ENCODE measurements at places on chromosomes 7 and 10.
A peak's percentile ranks its signal among the peaks of the same experiment; 100 is the strongest.

- peak; percentile 45 for DNase-seq
Observed at GRCh38 chr10:96292971-96293920, 11.0 kb upstream of the DNTT start.

DNA sequence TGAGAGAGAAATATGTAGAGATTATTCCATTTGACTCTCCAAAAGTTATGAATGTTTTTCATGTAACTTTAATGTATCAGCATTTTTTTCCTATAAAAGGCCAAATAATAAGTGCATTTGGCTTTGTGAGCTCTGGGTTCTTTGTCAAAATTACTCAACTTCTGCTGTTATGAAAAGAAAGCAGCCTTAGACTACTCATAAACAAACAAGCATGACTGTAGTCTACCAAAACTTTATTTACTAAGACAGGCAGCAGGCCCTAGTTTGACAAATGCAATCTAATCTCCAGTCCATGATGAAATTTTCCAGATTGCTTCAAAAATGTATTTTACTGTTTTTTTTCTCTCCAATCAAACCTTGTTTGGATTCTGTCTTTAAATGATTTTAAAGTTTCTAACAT lies 46.3 kb downstream of the MRPL32 start:
- DNase-seq = no peak

DNA sequence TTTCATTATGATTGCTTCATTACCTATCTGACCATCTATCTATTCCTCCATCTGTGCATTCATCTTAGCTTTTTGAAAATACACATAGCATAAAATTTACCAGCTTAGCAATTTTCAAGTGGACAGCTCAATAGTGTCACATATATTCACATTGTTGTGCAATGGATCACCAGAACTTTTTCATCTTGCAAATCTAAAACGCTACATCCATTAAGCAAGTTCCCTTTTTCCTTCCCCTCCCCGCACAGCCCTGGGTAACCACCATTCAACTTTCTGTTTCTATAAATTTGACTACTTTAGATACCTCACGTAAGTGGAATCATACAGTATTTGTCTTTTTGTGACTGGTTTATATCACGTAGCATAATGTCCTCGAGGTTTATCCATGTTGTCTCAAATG lies 78.0 kb upstream of the ADRB1 start:
- DNase-seq = no peak

GRCh38 chr7:390761-391410 lies 100.9 kb downstream of the FOXL3 start:
- no peak for DNase-seq

GRCh38 chr7:16753932-16754855 lies 639 bp downstream of the TSPAN13 start:
- peak; percentile 72 for DNase-seq

- DNase-seq = no peak
Observed at GRCh38 chr7:41116817-41117216, 586.1 kb downstream of the INHBA start.

DNA sequence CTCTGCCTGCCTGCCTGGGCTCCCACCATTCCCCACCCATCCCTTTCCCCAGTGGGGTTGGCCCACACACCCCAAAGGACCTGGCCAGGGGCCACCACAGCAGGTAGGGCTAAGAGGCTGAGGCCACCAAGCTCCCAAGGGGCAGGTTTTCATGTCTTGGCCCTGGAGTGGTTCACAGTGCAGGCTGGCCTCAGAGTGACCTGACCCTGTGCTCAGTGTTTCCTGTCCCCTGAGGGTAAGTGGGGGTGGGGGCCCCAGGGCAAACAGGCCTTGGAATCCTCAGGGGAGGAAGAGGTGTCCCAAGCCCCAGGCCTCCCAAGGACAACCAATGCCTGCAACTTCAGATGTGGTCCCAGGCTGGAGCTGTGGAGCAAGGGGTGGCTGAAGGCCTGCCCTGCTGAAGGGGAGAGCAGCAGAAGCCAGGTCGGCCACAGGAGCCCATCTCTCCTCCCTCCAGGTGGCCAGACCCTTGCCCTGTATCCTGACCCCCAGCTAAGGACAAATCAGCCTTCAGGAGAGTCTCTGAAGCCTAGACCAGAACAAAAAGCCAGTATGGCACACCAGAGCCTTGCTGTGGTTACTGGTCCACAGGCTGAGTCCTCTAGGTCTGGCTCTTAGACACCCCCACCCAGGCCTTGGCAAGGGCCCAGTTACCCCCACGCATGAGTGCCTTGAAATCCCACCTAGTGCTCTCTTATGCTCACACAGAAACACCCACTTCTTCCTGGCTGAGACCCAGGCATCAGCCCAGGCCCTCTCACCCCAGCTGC lies 27.6 kb downstream of the POLL start:
- DNase-seq = no peak

- DNase-seq = no peak
Observed at GRCh38 chr7:68444956-68445355, 1153.3 kb upstream of the AUTS2 start.

GRCh38 chr7:107538001-107538400 lies 25.7 kb downstream of the COG5 start:
- DNase-seq = peak; percentile 12

GRCh38 chr10:113267619-113268562 lies 285.0 kb upstream of the HABP2 start:
- no peak for DNase-seq

DNA sequence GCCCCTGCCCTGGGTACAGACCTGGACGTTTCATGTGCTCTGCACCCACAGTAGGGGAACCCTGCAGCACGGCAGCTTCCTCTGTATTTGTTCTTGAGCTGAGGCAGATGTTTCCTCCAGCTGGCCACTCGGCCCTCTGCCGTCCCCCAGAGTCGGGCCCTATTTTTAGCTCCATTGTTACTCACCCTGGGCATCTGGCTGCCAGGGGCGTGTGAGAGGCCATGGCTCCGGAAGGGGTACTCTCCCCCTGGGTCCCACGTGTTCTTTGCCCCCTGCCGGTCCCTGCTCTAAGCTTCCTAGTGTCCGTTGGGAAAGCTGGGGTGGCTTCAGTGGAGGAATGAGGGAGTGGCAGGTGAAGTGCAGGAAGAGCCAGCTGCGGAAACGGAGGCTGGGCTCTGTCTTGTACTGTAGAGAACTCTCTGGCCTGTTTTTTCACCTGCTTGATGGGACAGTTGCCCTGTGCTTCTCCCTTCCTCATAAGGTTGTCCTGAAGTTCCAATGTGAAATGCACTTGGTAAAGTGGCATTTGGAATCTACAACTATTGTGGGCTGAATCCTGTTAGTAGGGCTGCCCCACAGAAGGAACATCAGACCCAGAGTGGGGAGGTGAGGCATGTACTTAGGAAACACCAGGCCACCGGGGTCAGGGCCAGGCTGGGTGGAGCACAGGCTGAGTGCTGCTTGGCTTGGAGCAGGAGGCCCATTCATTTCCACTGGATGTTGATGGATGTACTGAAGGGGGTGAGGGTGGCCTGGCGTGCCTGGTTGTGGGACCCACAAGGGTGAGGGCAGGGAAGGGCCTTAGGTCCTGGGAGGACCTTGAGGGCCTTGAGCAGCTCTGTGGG lies 30.6 kb downstream of the PALD1 start:
- DNase-seq = no peak

GRCh38 chr7:82358923-82359322 lies 84.7 kb downstream of the CACNA2D1 start:
- no peak for DNase-seq

DNA sequence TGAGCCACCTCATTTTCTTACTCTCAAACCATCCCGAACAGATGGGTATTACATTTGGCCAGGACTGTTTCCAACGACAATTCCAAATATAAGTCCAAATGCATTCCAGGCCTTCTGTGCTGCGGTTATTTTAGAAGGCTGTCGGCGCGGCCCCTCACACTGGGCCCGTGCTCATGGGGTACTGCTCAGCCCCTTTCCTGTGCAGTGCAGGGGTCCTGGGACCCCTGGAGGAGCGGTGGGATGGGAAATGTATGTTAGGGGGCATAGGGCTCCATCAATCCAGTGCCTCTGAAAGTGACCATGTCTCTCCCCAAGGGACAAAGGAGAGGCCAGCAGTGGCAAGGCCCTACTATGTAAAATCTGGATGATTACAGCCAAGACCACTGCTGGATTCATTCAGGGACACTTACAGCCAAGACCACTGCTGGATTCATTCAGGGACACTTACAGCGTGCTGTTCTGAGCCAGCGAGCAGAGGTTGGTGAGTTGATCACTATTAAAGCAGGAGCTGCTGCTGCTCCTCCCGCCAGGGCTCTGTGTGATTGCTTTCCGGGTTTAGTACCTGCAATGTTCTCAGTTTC lies 66.3 kb downstream of the CHST15 start:
- DNase-seq = no peak

GRCh38 chr7:3673524-3673923 lies 372.5 kb downstream of the SDK1 start:
- DNase-seq = peak; percentile 47

GRCh38 chr7:24874791-24875190 lies 105.2 kb downstream of the OSBPL3 start:
- DNase-seq = no peak

- DNase-seq = no peak
Observed at GRCh38 chr10:97006364-97006763, 174.3 kb downstream of the LCOR start.

DNA sequence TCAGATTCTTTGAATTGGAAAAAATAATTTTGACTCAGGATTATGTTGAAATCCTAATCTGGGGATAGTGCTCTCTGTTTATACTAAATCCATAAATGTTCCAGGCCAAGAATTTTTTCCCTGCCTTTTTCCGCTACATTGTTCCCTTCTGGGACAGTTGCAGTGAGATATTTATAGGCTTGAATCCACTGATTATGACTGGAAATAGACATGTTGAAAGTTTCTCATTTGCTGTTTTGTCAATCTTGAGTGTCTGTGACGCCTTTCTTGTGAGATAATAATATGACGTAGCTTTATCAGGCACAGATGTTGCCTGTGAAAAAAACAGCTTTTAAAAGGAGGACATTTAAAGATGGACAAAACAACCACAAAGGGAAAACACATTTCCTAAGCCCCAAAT lies 155.9 kb downstream of the ARID5B start:
- no peak for DNase-seq

GRCh38 chr10:13352519-13352918 lies 4.4 kb upstream of the SEPHS1 start:
- DNase-seq = peak; percentile 49

DNA sequence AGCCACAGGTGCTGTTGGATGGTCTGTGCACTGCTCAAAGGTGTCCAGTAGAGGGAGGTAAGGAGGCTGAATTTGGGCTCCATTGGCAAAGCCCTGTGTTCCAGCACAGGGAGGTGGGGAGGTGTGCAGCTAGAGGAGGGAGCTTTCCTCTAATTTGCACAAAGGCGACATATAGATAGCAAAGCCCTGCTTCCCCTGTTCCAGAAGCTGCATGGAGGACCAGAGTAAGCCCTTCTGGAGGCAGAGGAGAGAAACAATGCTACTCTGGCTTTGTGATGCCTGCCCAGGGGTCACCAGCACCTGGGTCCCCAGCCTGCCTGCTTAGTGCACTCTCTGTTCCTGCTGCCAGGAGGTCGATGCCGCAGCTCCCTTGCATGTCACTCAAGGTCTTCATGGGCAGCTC lies 3.4 kb upstream of the ARHGAP22 start:
- peak; percentile 66 for DNase-seq

- no peak for DNase-seq
Observed at GRCh38 chr7:118312966-118313365, 88.5 kb downstream of the ANKRD7 start.

GRCh38 chr7:135771961-135772638 lies 23.5 kb upstream of the FAM180A start:
- DNase-seq = no peak

DNA sequence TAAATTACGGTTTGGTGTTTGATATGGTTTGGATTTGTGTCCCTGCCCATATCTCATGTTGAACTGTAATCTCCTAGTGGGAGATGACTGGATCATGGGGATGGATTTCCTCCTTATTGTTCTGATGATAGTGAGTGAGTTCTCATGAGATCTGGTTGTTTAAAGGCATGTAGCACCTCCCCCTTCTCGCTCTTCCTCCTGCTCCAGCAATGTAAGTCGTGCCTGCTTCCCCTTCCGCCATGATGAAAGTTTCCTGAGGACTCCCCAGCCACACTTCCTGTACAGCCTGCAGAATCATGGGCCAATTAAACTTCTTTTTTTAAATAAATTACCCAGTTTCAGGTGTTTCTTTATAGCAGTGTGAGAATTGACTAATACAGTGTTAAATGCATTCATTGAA lies 116.6 kb downstream of the DOCK4 start:
- no peak for DNase-seq

DNA sequence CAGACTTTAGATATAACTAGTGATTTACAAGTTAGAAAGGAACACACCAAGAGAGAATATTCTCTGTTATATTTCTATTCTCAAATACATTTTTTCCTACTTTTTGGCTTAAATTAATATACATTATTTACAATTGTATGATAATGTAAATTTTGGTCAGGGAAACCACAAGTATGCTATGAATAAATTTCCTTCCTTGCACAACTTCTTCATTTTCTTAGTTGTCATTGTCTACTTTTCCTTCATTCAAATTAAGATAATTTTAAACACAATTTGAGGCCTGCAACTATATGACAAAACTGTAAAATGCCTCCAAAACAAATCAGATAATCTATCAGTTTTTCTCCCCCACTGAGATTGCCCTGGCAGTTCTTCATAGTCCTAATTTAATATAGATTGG lies 131.3 kb downstream of the CDK14 start:
- no peak for DNase-seq

DNA sequence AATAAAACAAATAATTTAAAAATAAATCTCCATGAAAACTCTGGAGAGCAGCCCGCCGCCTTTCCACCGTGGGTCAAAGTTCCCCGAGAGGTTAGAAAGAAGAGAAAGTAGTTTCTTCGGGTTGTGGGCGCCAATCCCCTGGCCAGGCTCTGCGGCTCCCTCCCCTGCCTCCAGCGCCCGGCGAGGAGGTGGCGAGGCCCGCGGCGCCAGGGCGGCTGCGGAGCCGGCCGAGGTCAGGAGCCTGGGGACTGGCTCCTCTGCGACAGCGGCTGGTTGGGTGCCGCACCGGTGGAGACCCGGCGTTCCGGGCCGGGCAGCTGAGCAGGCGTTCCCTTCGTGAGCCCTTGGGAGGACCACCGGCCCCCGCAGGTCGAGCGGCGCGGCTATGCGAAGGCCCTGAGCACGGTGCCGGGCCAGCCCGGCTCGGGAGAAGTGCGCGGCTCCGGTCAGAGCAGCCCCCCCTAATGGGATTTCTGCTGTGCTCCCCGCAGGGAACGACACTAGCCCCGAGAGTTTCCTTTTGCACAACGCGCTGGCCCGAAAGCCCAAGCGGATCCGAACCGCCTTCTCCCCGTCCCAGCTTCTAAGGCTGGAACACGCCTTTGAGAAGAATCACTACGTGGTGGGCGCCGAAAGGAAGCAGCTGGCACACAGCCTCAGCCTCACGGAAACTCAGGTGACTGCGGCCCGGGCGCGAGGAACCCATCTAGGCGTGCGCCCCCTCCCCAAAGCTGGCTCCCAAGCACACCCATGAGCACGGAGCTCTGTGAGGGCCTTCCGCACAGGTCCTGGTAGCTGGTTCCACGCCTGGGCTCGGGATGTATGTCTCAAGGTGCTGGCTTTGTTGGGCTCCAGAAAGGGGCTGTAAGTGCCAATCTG lies 2.8 kb downstream of the EMX2 start:
- DNase-seq = no peak
